ENCODE measurements at places on chromosomes 1 and 21.
A peak's percentile ranks its signal among the peaks of the same experiment; 100 is the strongest.

DNA sequence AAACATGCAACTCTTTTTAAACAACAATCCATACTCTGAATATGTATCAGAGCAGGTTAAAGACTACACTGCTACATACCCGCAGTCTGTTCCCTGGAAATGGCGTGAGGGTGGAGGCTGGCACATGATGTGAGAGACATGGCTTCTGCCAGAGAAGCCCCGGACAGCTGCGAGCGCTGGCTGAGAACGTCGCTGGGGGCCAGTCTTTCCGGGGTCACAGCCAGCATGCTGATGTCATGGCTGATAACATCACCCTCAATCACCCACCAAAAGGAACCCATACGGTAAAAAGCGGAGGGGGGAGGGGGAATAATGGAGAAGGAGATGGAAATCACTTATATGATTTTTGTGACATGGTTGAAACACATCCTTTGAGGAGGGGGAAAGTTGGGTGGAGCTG is 29.1 kb downstream of the C1orf198 start:
- no peak for DNase-seq

GRCh38 chr1:100941098-100941527 is 45.2 kb downstream of the SLC30A7 start:
- DNase-seq, result peak; percentile 46

DNA sequence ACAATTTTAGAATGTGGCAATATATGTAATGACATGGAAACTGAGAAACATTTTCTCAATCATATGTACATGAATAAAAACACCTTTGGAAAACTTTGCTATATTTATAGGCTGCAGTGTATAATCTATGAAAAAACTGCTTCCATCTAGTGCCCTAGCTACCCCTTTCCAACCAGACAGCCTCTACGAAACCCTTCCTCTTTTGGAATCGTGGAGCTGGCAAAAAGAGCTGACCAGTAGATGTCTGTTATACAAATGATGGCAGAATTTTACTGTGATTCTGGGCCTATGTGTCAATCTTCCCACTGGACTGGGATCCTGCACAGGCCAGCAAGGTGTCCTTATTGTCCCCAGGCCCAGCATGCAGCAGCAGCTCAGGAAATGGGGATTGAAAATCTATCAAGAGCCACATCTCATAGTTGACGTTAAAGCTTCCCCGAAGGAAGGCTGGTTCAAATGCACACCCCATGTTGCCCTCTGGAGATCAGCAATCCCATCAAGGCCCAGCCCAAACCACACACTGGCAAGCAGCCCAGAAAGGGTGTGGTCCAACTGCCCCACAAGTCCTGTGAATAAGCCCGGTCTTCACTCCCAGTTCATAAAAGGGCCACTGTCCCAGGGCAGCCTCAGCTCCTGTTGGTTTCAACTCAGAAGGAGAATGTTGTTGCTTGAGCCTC is 8.8 kb upstream of the FAM20B start:
- no peak for DNase-seq

DNA sequence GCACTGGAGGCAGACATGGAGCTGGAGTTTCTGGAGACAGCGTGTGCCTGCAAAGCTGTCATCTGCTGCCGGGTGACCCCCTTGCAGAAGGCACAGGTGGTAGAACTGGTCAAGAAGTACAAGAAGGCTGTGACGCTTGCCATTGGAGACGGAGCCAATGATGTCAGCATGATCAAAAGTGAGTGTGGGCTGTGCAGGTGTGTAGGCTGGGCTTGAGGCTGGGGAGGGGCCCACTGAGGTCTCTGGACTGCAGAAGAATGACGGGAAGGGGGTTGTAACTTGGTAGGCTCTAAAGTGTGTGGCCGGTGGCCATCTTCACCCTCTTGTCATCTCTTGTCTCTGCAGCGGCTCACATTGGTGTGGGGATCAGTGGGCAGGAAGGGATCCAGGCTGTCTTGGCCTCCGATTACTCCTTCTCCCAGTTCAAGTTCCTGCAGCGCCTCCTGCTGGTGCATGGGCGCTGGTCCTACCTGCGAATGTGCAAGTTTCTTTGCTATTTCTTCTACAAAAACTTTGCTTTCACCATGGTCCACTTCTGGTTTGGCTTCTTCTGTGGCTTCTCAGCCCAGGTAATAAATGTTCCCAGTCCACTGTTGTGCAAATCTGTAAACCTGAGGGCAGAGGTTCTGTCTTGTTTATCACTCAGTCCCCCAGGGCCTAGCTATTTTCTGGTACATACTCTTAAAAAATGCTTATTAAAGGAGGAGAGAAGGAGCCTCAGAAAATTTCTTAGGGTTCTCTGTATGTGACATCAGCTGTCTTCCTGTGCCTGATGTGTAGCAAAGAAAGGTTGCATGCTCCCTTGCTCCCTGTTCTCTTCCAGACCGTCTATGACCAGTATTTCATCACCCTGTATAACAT is 19.9 kb downstream of the ATP8B2 start:
- DNase-seq, result peak; percentile 74

- DNase-seq, result no peak
These were observed 99.9 kb upstream of the ZBTB40 start for GRCh38 chr1:22351768-22352080.
